Stimulated activated CD4-positive, alpha-beta T cell treated with anti-CD3 and anti-CD28 coated beads, Interleukin-15, amount 100 ng/mL, for 1 hour (primary cell): ENCODE measurements at places on chromosomes 4 and X.

DNA sequence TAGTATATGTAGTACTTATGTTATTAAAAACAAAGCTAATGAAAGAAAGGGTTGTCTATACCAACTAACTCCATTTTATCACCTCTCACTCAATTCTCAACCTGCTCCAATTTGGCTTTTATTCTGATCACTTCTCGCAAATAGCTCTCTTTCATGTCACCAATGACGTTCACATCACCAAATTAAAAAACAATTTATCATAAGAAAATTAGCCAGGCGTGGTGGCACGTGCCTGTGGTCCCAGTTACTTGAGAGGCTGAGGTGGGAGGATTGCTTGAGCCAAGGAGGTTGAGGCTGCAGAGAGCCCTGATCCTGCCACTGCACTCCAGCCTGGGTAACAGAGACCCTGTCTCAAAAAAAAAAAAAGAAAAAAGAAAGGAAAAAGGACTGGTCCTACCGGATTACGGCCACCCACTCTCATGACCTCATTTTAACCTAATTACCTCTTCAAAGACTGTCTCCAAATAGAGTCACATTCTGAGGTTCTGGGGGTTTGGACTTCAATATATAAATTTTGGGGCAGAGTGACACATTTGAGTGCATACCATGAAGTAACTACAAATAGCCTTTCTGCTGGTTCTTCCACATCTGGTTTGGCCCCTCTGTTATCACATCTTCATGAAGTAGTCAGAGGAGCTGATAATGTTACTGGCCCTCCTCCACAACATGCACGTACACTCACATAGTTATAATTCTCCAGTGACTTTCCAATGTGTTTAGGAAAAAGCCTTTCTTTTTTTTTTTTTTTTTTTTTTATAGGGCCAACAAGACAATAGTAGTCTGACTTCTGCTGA is 15.8 kb upstream of the RBMX start:
- DNase-seq, result no peak

DNA sequence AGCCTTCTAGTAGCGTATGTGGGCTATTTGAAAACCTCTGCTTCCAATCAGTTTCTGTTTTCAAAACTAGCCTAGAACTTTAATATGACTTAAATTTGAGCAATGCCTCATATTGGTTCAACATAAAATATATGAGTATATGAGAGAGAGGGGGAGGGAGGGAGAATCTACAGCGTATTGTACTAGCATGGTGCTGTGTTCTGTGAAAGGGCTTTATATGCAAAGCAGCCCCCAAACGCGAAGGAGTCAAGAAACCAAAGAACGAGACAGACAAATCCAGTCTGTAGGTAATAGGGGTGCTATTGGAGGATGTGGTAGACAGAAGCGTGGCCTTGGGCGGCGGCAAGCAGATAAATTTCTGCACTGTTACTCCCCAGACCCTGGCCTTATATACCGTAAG is 784 bp upstream of the ANXA5 start:
- no peak for DNase-seq

DNA sequence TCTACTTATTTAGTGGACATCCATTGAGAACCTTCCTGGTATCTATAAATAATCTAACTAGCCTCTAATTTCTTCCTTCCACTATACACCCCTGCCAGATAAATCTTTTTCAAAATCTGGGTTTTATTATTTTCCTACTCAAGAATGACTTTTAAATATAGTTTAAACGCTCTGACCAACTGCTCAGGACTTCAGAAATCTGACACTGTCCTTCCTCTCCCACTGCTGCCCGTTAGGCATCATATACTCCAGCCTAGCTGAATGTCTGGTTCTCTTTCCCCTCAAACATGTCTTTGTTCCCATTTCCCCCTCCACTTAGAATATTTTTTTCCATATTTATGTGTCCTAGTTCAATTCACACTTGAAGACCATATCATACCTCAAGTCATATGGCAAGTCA is 35.2 kb upstream of the CBLL2 start:
- DNase-seq, result no peak

DNA sequence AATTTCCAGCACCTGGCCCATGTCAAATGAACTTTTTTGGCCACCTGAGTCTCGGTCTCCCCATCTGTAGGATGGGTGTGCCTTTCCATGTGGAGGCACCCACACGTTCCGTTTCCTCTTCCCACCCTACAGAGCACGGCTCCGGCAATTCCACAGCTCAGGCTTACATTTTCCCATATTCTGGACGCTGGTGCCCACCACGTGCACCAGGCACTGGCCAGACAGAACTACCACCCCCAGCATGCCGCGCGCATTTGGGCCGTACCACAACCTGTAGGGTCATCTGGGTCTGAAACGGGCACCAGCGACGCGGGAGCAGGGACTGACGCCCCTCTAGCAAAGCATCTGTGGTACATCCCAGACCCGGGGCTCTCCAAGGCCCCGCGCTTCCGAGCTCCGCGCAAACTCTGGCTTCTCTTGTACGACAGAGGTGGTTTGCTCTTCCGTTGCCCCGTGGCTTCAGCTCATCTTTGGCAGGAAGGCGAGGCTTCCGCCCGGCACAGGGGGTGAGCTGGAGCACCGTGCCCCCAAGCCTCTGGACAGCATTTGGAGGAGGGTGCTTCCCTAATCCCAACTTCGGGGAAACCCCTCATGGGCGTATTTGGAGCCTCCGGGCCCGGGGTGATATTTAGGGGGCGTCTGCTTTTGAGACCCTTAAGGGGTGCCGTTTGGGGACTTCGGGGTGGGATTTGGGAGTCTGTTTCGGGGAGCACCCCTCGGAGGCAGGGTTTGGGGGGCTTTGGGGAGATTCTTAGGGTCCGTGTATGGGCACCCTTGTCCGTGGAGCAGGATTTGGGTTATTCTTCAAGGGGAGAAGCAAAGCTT is 3.0 kb upstream of the UBA1 start:
- peak; percentile 47 for DNase-seq

- DNase-seq, result no peak
Measured at GRCh38 chrX:9663216-9663615, 102.4 kb downstream of the GPR143 start.

DNA sequence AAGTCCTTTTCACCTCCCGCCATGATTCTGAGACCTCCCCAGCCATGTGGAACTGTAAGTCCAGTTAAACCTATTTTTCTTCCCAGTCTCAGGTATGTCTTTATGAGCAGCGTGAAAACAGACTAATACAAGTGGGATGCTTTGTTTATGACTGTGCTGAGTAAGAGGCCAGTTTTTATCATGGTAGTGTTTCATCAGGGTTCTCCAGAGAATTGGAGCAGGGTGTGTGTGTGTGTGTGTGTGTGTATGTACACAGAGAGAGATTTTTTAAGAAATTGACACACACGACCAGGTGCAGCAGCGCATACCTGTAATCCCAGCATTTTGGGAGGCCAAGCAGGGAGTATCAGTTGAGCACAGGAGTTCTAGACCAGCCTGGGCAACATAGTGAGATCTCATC is 34.6 kb upstream of the SLC2A9 start:
- DNase-seq, result no peak

- no peak for DNase-seq
Measured at GRCh38 chr4:158444621-158445020, 77.1 kb upstream of the RXFP1 start.

DNA sequence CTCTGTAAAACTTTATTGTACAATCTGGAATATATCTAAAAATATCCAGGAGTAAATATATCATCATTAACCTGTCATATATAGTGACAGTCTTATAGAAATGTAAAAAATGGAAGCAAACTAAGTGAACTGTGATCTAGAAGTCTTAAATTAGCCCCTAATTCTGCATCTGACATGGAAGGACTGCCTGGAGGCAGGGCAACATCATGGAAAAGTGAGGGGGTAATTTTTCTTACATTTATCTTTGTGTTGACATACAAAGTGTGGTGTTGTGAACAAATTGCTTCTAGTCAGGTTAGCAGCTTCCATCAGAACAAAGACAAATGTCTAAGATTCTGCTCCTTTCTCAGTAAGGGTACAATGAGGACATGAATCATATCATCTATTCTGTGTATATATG is 186.3 kb downstream of the C4orf33 start:
- no peak for DNase-seq

GRCh38 chr4:151157543-151157942 is 58.1 kb downstream of the RPS3A start:
- no peak for DNase-seq

DNA sequence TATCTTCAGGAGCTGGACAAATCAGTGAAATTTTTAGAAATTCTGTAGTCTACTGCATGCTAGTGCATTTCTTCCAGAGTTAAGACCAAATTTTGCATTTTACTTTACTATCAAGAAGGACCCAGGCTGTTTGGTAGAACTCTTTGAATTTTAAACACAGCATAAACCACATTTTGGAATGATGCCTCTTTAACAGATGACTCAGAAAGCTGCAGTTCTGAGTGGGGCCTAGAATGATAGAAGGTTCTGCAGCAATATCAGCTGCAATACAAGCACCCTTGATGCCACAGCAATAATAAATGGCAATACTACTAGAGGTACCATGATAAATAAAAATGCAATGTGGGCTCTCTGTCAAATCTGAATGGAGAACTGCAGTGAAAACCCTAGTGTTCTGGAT is 198.7 kb downstream of the TMA16 start:
- no peak for DNase-seq

- DNase-seq, result no peak
Measured at GRCh38 chr4:7187168-7187535, 5.2 kb upstream of the SORCS2 start.

- DNase-seq, result no peak
Measured at GRCh38 chrX:14038375-14039085, 8.8 kb upstream of the GEMIN8 start.
